ENCODE measurements at places on chromosomes 2 and 18.

GRCh38 chr2:176161825-176162626, 4.9 kb downstream of the HOXD3 start:
- DNase-seq, result no peak

- DNase-seq, result no peak
Observed at GRCh38 chr2:102652126-102652525, 32.8 kb downstream of the SLC9A2 start.

DNA sequence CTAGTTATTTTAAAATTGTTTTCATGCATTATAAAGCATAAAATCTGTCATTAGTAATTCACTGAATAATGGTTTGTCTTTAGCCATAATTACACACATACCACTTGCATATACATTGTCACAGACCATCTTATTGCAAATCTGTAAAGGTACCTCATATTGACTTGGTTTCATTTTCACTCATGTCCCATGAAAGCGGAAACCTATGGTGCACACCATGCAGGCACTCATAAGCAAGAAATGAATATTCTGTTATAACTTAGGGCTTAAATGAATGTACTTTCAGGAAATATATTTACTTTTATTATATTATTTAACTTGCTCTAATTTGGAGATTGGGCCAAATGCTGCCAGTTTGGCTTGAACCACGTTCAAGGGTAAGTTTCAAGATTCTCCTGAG, 29.2 kb upstream of the STK17B start:
- DNase-seq, result no peak

- DNase-seq, result no peak
Observed at GRCh38 chr2:105597011-105597805, 147.5 kb upstream of the NCK2 start.

DNA sequence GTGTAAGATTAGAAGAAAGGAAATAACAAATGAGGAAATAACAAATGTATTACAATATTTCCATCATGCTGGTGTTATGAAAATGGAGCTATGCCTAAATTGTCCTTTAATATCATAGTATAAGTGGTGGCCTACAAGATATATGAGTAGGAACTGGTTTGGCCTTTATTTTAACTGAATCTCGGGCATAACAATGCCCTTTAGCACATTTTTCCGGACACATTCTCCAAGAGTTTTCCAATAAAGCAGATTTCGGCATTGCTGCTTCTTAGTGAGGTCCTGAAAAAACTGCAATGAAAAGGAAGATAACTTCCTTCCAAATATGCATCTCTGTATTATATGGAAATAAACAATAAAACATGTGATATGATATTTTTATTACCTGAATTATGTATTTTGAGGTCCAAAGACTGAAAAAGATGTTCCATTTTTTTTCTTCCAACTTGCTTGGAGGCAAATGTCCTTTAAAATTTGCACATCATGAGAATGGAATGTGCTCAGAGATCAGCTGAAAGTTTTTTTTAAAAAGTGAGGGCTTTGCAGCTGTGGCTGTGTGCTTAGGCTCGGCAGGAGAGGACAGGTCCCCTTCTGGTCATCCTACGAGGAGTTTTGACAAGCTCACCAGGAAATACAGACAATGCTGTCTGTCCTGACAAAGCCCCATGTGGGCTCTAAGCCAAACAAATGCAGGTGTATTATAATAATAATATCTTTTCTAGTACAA, 132.3 kb upstream of the RND3 start:
- no peak for DNase-seq

DNA sequence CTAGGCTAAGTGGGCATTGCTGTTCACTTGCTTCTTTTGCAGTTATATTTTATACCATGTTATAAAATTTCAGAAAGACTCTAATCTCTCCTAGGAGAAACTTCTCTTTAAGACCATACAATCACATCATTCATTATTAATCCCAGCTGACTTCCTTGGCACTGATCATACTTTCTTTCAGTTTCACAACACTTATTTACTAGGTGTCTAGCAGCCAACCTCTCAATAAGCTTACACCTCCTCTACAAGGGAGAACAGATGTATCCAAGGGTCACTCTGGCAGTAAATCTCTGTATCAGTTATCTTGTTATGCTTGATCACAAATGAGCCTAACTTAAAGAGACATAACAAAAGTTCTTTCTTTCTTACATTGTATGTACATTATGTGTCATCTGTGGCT, 69.8 kb upstream of the EPB41L5 start:
- no peak for DNase-seq

GRCh38 chr2:102082571-102083392, 59.8 kb upstream of the IL1R1 start:
- DNase-seq, result no peak

- DNase-seq, result no peak
Observed at GRCh38 chr2:64359892-64360657, 93.9 kb upstream of the LGALSL start.

GRCh38 chr18:36600548-36600947, 228.3 kb downstream of the TPGS2 start:
- no peak for DNase-seq

DNA sequence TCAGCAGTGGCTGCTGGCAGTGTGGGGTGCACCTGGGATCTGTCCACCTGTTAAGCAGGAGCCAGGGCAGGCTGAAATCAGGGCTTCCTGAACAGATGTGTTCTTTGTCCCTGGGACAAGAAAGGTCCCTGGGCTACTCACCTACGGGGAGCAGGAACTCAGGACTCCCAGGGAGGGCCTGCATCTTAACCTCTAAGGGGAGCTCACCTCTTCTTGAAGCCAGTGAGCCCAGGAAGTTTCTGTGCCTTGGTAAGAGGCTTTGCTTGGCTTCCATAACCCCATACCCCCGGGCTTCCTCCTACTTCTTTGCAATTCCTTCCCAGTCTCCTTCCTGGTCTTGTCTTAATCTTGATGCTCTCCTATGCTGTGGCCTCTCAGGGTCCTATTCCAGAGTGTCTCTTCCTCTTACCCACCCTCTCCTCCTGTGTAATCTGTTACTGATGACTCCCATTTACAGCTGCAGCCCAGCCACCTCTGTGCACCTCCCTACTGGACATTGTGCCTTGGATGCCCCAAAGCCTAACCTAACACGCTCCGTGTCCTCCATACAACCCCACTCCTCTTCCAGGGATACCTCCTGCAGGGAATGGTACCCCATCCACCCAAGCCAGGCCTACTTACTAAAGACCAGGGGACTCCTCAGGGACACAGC, 55.7 kb upstream of the MAPRE3 start:
- no peak for DNase-seq

- no peak for DNase-seq
Observed at GRCh38 chr18:50013363-50014138, 181.4 kb downstream of the MYO5B start.

GRCh38 chr18:78927156-78927555, 52.5 kb upstream of the SALL3 start:
- DNase-seq, result no peak

- no peak for DNase-seq
Observed at GRCh38 chr2:23664066-23664788, 262.7 kb downstream of the ATAD2B start.

DNA sequence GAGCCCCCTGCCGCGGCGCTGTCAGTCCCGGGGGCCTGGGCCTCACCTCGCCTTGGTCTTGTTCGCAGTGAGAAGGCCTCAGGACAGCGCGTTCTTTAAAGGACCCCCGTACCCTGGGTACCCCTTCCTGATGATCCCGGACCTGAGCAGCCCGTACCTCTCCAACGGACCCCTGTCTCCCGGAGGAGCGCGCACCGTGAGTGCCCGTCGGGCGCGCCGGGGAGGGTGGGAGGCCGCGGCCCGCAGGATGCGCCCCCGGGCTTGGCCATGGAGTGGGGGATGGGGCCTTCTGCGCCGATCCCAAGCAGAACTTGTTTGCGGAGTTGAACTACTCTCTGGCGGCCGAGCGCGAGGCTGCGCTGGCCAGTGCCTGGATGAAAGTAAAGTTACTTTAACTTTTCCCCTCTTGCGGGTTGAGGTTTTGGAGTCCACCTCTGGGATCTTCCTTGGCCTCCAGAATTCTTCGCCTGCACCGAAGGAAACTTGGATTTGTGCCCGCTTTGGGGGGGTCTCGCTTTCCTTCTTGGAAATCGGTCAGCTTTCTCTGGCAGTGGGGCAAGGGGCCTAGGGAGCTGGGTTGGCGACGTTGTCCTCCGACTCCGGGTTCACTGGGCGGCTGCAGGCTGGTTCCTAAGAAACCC, 1.2 kb downstream of the TCF7L1 start:
- no peak for DNase-seq

- DNase-seq, result no peak
Observed at GRCh38 chr2:195501746-195502145, 155.3 kb upstream of the SLC39A10 start.

DNA sequence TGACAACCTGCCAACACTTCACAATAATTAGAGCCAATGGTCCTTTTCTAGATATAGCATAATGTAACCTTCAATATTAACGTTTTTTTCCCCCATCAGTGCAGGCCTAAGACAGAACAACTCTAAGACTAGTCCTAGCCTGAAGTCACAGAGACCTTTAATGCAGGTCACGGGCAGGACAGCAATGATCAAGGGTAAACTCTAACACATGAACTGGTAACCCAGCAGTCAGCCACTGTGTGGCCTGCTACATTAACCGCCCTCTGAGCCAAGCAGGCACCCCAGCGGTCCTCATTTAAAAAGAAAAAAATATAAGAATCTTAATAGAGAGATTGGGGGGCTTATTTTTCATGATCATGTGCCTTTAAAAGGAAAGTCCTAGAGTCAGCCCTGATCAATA, 290.6 kb downstream of the AFF3 start:
- no peak for DNase-seq

- no peak for DNase-seq
Observed at GRCh38 chr2:234218266-234219045, 168.0 kb downstream of the SPP2 start.

- no peak for DNase-seq
Observed at GRCh38 chr18:44798433-44799048, 117.9 kb downstream of the SETBP1 start.

DNA sequence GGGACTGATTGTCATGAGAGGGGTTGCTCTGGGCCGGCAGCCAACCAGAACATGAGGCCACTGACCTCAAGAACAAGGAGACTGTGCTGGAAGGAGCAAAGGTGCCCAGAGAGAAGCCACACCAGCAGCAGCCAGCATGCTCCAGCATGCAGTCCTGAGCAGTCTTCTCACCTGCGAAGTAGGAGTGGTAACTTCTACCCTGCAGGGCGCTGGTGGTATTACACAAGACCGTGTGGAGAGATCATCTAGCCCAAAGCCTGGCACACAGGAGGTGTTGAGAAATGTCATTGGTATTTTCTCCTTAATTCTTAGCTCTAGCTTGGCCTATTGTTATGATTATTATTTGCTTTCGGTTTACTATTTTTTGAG, 132.7 kb downstream of the TSN start:
- no peak for DNase-seq

DNA sequence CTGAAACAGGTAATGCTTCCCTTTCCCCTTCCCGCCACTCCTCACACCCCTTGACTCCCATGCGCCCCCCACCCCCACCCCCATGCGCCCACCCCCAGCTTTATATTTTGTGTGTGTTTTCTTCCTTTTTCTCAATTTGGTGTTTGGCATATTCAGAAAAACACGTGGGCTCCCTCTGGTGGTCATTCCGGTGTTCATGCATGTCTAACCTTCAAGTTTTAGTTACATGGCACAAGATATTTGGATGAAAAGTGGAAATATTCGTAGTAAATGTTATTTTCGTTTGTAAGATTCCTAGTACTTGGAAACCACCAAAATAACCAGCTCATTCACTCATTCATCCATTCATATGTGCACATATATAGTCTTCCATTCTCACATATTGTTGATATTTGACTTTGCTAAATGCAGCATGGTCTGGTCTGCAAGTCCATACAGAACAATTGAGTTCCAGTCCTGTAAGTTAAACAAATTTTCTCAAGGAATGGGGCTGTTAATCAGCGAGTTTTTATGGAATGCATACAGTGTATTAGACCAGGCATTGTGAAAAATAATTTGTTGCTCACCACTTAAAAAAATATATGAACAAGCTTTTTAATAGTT, 143.6 kb upstream of the MAP3K20 start:
- DNase-seq, result peak; percentile 28

DNA sequence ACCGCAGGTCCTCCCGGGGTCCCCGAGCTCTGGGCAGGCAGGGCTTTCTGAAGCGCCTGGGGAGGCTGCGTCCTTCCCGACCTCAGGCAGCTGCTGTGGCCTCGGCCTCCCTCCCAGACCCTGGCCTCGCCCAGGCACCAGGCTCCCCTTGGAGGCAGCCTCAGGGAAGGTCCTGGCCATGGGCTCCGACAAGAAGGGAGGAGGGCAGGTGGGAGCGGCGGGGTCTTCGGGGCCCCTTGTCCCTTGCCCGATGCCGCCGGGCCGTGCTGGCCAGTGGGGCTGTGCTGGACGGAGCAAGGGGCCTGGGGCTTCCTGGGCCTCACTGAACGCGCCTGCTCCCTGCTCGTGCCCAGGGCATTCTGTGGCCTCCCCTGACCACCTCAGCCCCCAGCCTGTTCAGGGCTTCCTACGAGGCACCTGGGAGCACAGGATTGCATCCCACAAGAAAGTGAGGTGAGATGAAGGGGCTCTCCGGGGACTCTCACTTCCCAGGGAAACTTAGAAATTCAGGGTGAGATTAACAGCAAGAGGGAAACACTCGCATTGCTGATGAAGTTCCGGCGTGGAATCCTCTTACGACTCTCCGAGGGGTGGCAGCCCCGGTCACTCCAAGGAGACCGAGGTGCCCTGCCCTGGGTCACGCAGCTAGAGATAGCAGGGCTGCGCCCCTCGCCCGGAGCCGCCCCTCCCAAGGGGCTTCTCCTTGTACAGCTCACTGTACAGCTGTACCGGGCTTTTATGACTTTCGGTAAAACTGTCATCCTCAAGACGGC, 778 bp downstream of the MFSD2B start:
- DNase-seq, result no peak

- no peak for DNase-seq
Observed at GRCh38 chr2:23157812-23158211, 227.2 kb upstream of the KLHL29 start.

GRCh38 chr18:22283397-22283796, 114.0 kb downstream of the GATA6 start:
- no peak for DNase-seq

DNA sequence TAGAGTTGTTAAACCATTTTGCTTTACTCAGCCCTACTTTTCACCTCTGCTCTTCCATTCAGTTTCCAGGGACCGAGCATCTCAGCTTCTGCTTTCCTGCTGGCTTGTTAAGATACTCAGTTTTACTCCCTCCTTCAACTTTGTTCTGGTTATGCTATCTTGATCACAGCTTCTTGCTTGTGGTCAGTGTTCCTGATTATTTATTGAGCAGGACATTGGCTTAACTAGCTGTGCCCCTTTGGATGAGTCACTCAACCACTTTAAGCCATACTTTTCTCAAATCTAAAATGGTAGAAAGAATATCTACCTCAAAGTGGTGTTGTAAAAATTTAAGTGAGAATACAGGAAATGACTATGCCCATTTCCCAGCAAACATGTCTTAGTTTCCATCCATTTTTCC, 124.0 kb downstream of the KYNU start:
- no peak for DNase-seq
